ENCODE measurements at places on chromosomes 4 and X. TPM values are rescaled to one million over a fixed set of nuclear protein-coding genes. Genes with fewer than 3 reads are reported as not detected.
A peak's percentile ranks its signal among the peaks of the same experiment; 100 is the strongest.

DNA sequence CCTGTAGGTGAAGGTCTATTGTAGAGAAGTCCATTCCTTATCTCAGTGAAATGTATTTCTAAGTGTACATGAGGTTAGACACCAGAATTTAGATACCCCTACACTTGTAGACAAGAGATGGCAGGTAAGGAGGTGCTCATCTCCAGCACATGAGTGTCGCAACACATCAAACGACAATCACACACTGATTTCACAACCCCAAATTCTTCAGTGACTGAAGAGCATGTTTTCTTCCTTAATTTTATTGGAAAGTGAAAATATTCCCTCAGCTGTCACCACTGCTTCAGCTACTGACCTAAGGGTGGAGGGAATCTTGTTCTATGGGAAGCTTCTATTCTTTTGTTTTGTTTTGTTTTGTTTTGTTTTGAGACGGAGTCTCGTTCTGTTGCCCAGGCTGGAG, 280.3 kb downstream of the ARHGAP24 start:
- H3K36me3 ChIP-seq = no peaks in the 10 kb centered on the region
- H3K27ac ChIP-seq = no peak overlapping the region
- H3K27me3 ChIP-seq = no peaks in the 10 kb centered on the region
- no peak overlapping the region for H3K4me3 ChIP-seq

- no peak for DNase-seq
- H3K27me3 ChIP-seq = no peaks in the 10 kb centered on the region
- H3K36me3 ChIP-seq = no peaks in the 10 kb centered on the region
- no peak overlapping the region for H3K4me3 ChIP-seq
- no peaks in the 10 kb centered on the region for H3K4me1 ChIP-seq
Measured at GRCh38 chr4:23311983-23312382, 577.9 kb downstream of the PPARGC1A start.

Gene IL3RA
- 0.89 TPM for total RNA-seq

GRCh38 chr4:118772081-118772766, 63.7 kb downstream of the SEC24D start:
- peaks cover 11% of the 10 kb centered on the region for H3K4me1 ChIP-seq
- peak overlapping the region; percentile 24 for H3K27ac ChIP-seq
- no peak for DNase-seq
- peaks cover 6% of the 10 kb centered on the region for H3K36me3 ChIP-seq
- H3K4me3 ChIP-seq = no peak overlapping the region

Gene ATOH1
- total RNA-seq = not detected

GRCh38 chr4:41157009-41157408, 57.3 kb downstream of the APBB2 start:
- peak overlapping the region; percentile 57 for H3K27ac ChIP-seq
- no peaks in the 10 kb centered on the region for H3K27me3 ChIP-seq
- peaks cover 24% of the 10 kb centered on the region for H3K4me1 ChIP-seq
- H3K4me3 ChIP-seq = no peak overlapping the region
- DNase-seq = no peak

DNA sequence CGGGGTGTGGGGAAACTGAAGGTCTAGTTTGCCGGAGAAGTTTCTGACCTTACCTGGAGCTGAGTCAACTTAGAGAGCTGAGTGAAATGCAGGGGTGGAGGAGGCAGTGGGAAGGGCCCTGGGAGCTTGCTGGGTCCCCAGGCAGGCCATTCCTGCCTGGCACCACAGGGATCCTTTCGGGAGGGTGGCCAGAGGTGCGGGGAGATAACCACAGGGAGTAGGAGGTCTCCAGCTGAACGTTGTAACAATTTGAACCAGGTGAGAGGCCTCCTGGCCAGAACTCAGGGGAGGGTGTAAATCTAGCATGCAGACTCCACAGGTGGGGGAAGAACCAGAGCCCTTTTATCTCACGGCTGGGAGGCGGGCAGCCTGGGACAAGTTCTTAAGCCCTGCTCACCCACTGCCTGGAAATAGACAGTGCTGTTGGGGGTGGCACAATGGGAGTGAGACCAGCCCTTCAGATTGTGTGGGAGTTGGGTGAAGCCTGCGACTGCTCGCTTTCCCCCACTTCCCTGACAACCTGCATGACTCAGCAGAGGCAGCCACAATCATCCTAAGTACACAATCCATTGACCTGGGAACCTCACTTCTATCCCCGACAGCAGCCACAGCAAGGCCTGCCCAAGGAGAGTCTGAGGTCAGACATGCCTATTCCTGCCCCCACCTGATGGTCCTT, 247.4 kb downstream of the ADGRA3 start:
- H3K36me3 ChIP-seq = no peaks in the 10 kb centered on the region
- no peaks in the 10 kb centered on the region for H3K4me1 ChIP-seq
- H3K4me3 ChIP-seq = no peak overlapping the region
- DNase-seq = no peak
- no peaks in the 10 kb centered on the region for H3K27me3 ChIP-seq

DNA sequence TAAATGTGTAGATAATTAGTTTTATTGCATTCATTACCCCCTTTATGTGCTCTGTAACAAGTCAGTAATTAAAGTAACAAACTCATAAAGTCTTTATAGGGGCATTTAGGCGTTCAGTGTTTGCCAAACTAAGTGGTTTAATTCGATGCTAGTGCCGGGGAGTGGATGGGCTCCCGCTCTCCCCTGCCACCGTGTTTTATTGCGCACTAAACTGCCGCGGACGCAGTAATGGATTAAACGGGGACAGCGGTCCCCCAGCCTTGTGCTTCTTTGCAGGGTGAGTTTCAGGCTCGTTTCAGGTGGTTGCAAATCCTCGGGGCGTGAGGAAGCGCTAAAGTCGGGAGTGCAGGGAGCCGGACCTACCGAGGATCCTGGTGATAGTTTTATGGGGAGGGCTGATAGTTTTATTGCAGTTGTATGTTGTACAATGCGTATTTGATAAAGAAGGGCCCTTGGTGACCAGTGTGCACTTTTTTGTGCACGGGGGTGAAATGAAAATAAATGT, 1.6 kb upstream of the PHOX2B start:
- H3K36me3 ChIP-seq = no peaks in the 10 kb centered on the region
- no peak overlapping the region for H3K27ac ChIP-seq
- peaks cover 67% of the 10 kb centered on the region for H3K27me3 ChIP-seq
- DNase-seq = no peak
- no peak overlapping the region for H3K4me3 ChIP-seq

DNA sequence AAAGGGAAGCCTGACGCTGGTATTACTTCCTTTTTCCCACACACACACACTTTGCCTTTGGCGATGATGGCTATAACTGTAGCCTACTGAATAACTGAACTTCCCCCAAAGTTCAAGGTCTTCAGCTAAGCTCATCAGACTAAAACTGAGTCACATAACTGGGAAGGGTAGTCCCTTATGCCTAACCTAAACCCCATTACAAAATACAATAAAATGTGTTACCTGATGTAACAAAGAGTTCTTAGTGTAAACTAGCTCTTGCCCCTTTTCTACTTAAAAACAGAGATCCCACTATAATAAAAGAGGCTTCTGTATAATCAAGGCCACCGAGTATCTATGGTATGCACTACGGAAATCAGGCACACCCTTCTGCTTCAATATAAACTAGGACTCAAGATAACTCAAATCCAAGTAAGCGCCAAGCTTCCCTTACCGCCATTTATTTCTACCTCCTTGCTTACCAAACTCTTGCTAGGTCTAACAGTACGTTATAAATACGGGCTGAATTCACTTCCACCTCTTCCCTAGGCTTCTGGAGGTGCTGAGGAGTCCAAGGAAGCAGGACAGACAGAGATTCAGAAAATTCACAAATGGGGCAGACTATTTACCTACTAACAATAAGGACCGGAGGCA, 2.4 kb downstream of the OTUD4 start:
- no peak overlapping the region for H3K4me3 ChIP-seq
- peaks cover 32% of the 10 kb centered on the region for H3K4me1 ChIP-seq
- DNase-seq = no peak
- H3K27ac ChIP-seq = peak overlapping the region; percentile 57
- no peaks in the 10 kb centered on the region for H3K27me3 ChIP-seq

Gene PLXNA3
- total RNA-seq = 3.9 TPM

DNA sequence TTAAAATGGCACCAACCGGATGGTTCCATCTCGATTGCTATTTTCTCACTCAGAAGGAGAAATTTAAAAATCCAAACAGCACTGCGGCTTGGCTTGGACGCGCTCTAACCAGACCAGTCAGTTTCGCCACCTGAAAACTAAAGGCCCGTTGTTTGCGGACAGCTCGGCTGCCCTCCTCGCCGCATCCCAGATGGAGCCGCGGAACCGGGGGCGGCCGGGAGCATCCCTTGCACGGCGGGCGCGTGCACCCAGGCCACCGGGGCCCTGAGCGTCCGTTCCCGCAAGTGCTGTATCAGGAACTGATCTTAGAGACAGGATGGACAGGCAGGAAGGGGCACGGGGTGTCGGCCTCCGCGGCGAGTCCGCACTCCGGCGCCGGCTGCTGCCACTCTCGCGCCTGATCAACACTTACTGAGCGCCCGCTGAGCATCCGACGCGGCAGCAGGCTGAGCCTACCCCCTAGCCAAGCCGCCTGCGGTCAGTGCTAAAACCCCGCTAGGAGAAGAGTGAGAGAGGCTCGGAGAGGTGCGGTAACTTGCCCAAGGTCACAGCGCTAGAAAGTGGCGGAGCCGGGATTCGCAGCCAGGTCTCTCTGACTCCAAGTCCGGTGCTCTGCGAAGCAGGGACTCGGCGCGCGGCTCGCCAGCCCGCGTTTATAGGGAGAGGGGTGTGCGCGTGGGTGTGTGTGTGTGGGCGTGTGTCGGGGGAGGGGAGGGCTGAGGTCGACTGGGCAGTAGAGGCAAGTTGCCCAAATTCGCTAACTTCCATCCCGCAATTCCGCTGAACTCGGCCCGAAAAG, at the start of gene CITED1:
Gene CITED1 (minus strand): TSS at position 629 of the 799 bp plus-strand sequence. CDS start 3,045 bp downstream, outside the sequence.
- no peaks in the 10 kb centered on the region for H3K36me3 ChIP-seq
- peak; percentile 9 for DNase-seq
- peak within 1 kb of the TSS; percentile 15 for H3K4me3 ChIP-seq
- no peak within 1 kb of the TSS for H3K27ac ChIP-seq
- H3K4me1 ChIP-seq = peaks cover 6% of the 10 kb centered on the region
- peaks cover 4% of the 10 kb centered on the region for H3K27me3 ChIP-seq

DNA sequence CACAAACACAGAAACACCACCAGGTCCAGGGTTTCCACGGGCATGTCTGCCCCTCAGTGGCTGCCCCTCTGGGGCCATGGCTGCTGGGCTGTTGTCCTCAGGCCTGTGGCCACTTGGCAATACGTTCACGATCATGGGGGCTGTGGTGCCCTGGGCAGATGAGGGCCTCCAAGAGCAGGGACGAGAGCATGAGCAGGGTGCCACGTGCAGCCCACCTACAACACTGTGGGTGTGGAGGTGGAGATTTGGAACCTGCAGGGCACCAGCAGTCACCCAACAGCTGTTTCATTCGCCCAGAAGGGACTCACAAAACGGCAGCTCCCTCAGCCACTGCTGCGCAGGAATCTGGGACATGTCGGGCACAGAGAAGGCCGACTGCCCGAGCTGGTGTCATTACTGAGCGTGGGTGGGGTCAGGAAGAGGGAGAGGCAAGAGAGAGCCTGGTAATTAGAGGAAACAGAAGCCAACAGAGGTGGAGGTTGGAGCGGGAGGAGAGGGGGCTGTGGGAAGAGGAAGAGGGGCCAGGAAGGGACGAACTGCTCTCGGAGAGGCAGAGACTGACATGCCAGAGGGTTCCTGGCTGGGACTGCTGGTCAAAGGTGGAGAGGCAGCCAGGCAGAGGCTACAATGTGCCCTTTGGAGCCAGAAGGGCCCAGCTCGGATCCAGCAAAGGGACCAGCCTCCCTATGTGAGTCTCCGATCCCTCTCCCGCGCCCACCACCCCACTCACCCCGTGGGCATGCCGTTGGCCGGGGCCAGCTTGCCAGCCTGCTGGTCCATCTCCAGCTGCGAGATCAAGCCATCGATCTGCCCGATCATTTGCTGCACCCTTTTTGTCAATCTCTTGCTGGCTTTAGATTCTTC, 23.1 kb downstream of the FGFR3 start:
- no peak for DNase-seq
- no peaks in the 10 kb centered on the region for H3K27me3 ChIP-seq
- H3K4me3 ChIP-seq = no peak overlapping the region
- H3K27ac ChIP-seq = no peak overlapping the region

- no peak for DNase-seq
- H3K4me1 ChIP-seq = peaks cover 5% of the 10 kb centered on the region
- no peak overlapping the region for H3K4me3 ChIP-seq
- no peaks in the 10 kb centered on the region for H3K36me3 ChIP-seq
- H3K27me3 ChIP-seq = no peaks in the 10 kb centered on the region
Measured at GRCh38 chrX:20545538-20545937, 278.8 kb upstream of the RPS6KA3 start.

DNA sequence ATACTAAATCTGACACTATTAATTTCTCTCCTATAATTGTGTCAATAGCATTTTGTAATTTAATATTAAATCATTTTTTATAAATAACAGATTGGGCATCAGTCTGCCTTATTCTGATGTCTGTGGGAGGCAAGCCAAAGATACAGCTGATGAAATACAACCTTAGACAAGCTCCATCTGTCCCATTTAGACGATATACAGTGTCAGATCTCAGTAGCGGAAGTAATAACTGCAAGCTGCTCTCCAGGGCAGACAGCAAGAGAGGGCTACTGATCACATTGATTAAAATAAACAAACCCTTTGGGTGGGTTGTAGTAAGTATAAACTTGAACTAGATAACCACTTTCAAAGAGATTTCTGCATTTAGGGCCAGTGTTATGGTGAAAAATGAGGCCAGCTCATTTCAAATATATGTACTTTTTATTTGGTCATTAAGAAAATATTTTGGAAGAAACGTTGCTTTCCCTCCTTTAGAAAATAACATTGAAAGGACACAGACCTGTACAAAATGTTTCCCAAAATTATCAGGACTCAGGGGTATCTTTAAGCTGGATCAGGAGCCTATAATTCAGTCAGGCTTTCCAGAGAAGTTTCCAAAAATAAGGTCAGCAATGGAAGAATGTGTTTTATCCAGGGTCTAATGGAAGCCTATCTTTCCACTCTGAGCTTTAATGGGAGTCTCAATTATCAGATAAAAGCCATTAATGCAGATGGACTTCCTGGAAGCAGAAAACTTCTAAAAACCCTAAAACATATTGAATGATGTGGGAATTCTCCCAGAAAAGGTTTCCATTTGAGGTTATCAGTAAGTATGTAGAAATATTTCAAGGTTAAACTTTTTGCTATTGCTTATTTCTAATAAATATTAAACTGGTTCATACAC, 1028.8 kb upstream of the IGFBP7 start:
- no peak overlapping the region for H3K4me3 ChIP-seq
- H3K27ac ChIP-seq = no peak overlapping the region
- no peaks in the 10 kb centered on the region for H3K27me3 ChIP-seq
- no peaks in the 10 kb centered on the region for H3K4me1 ChIP-seq

DNA sequence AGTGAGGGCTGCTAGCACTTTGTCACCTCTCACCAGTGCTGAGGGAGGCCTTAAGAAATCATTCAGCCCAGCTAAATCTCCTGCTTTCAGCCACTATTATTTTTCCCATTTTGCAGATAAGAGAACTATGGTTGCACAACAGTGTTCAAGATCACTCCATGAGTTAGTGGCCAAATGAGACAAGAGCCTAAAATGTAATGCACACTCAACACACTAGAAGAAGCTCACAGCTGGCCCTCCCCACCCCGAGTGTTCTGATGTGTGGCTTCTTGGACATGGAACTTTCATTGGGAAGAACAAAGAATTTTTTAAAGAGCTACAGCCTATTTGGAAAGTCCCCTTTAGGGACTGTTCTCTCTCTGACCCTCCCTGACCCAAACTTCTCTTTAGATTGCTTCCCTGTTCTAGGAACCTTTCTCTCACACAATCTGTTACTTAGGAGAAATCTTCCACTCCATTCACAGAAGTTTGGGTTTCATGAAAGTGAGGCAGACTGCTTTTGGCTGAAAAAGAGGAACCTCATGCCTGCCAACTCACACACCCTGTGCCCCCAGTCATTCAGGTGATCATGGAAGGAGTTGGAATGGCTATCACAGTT, 44.0 kb upstream of the CT47C1 start:
- H3K4me1 ChIP-seq = no peaks in the 10 kb centered on the region
- H3K4me3 ChIP-seq = no peak overlapping the region
- no peak for DNase-seq
- no peak overlapping the region for H3K27ac ChIP-seq
- no peaks in the 10 kb centered on the region for H3K36me3 ChIP-seq

Gene OPRPN
- not detected for total RNA-seq

Data from thyroid gland (tissue), 4 donors.